ENCODE measurements at places on chromosomes 3 and 15.

DNA sequence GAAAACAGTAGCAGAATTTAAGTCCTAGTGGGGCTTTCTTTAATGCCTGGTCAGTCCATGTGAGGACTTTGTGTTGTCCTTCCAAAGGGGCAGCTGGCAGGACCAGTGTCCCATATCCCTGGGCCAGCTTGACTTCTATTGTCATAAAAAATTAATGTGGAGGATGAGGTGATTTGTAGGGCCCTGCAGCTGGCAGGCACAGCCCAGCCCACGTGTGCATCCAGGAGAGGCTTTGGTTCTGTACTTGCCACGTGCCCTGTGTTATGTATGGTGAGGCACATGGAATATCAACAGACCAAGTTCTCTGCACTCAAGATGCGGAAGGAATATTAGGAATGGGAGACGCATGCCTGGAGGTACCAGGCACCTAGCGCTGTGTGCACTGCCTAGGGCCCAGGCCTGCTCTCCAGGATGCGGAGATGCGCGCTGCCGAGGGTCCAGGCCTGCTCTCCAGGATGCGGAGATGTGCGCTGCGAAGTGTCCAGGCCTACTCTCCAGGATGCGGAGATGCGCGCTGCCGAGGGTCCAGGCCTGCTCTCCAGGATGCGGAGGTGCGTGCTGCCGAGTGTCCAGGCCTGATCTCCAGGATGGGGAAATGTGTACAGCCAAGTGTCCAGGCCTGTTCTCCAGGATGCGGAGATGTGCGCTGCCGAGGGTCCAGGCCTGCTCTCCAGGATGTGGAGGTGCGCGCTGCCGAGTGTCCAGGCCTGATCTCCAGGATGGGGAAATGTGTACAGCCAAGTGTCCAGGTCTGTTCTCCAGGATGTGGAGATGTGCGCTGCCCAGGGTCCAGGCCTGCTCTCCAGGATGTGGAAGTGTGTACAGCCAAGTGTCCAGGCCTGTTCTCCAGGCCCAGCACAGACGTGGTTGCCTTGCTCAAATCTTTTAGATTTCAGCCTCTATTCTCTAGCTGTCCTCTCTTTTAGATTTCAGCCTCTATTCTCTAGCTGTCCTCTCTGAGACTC is 183.3 kb upstream of the ROPN1 start:
- no peak for DNase-seq

DNA sequence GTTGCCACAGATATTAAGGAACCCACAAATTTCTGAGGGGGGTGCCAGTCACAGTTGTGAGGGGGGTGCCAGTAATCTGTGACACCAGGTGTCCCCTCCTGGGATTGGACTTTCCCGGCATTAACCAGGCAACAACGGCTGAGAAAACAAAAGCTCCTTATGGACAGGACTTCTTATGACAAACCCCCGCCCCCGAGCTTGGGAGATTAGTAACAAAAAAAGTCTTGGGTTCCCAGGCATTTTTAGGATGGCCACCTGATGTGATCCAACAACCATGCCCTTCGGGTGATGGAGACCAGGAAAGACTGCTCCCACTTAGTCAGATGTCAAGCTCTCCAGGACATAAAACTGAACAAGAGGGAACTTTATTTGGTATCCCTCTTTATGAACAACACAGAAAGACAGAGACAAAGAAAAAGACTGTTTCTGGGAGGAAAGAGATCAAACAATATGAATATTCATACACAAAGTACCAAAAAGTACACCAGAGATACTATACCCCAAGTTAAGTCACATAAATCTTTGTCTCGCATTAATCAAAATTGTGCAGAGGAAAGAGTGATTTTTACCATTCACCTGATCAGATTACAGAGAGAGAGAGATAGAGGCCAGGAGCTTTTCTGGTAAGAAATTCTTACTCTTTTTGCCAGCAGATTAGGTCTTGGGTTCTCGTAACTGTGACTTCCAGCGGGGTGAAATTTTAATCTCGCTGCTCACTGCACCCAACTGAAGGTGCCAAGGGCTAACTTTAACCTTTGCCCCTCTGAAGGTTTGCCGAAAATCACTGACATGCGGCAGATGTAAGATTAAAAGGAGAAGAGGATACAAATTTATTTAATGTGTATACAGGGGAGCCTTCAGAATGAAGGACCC is 61.6 kb downstream of the OSTN start:
- DNase-seq, result no peak

DNA sequence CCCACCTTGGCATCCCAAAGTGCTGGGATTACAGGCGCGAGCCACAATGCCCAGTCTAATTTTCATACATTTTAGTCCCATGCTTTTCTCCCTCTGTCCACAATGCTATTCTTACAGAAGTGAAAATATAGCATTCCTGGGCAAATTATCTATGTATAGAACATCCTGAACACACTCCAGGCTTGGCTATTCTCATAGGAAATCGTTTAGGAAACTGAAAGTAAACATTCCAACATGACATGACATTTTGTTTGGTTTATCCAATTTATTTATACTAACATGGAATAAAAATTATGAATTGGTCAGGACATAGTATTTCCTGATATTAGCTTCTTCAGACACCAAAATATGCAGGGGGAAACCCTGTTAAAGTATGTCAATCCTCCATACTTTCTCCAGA is 52.6 kb downstream of the SYNM start:
- DNase-seq, result no peak

DNA sequence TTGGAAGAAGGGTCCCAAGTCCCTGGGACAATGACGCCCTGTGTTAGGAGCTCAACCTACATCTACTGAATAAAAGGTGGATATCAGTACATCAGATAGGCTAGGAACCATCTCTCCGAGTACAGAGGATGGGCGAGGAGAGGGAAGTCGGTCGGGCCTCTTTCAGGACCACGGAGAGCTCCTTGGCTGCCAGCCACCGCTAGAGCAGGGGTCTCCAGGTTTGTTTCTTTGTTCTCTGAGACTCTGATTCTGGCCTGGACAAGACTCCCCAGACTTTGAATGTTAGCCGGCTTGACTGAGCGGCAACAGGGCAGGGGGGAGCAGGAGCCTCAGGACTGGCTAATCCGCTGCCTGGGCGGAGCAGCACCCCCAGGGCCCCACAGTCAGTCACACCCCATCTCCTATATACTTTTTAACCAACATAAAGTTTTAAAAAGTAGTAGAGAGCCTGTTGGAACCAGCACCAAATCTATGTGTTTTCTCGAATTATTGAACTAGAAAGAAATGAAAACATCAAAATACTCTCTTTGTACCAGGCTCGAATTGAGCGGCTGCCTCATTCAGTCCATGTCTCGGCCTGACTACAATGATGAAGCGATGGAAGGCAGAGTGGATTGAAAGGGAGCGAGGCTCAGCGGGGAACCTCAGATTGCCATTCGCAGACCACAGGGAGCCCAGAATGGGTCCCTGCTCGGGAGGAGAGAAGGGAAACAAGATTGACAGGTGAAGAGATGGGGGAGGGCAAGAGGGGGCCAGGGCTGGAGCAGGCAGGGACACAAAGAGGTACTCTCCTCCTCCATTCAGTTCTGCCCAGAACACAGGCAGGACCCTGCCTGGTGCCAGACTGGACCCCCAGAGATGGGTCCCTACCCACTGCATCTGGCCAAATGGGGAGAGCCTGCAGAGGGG is 131.6 kb downstream of the TPRA1 start:
- DNase-seq, result peak; percentile 72

GRCh38 chr3:30768046-30768445 is 126.4 kb downstream of the GADL1 start:
- no peak for DNase-seq

- no peak for DNase-seq
Measured at GRCh38 chr3:196454935-196455334, 22.7 kb upstream of the UBXN7 start.

DNA sequence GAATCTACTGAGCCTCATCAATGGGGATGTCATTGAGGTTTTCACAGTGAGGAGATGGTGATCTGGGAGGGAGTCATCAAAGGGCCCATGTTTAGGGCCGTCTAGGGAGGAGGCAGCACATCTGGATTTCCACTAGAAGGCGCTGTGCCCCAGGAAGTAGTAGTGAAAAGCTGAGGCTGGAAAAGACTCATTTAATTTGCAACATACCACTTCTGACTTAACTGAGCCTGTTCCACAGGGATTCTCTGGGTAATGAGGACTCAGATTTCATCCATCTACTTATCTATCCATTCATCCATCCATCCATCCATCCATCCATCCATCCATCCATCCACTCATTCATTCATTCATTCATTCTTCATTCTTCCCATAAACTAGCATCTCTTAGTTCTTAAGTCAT is 17.4 kb upstream of the SHF start:
- DNase-seq, result no peak

DNA sequence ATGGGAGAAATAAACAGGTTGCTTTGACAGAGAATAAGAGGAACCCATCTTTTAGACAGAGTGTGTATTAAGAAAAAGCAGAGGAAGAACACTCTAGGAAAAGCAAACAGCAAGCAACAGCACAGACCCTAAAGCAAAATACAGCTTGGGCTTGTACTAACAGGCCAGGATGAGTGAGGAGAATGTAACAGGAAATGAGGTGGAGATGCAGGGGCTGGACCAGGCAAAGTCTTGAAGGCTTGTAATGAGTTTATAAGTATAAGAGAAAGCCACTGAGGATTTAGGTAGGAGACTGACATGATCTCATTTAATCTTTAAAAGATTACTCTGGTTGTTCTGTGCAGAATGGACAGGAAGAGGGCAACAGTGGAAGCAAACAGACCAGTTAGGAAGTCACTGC is 4.9 kb downstream of the UBR1 start:
- DNase-seq, result no peak

GRCh38 chr3:173780067-173780466 is 382.5 kb downstream of the NLGN1 start:
- no peak for DNase-seq

DNA sequence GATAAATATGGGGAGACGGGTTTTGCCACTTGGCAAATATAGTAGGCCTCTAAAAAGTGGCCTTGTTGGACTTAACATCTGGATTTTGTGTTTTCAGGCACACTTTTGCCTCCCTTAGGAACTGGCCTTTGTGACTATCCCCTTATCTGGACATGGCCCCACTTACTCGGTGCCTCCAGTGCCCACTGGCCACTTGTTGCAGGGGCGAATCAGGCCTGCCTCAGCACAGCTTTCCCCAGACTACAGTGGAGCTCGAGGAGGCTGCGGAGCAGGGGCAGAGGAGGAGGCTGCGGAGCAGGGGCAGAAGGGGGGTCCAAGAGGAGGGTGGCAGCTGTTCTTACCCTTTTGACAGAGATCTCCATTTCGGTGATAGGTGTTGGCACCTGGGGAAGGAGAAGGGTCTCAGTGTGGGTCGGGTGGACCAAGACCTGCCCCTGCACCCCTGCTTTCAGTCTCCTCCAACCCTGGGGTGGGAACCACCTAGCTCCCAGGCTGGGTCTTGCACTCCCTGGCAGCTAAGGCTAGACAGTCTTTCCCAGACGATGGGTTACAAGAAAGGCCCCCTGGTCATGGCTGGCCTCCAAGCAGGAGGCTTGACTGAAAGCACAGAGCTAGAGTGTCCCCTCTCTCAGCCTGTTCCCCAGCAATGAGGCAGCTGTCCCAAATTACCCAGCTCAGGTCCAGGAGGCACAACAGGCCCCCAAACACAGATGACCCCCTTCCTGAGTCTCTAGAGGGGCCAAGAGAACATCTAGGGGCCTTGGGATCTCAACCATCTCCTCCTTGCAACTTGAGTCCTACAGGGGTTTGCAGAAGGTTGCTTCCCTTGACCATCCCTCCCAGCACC is 6.1 kb downstream of the SEMA3G start:
- DNase-seq, result no peak

DNA sequence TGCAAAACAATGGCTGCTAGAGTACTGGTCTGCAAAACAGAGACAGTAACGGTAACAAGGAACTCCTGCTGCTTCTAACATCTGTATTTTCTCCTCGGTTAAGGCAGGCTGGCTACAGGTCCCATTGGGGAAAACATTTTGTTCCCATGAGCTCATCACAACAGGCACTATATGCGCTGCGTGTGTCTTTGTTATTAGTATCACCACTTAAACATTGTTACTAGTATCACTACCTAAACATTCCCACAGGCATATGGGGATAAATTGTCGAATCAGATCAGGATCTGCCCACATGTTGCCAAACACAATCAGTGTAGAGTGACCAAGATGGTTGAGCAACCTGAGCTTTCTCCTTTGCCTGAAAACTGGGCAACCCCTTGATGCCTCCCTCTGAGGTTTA is 77.2 kb downstream of the TOP2B start:
- DNase-seq, result peak; percentile 13

GRCh38 chr3:18189282-18190050 is 235.7 kb downstream of the SATB1 start:
- no peak for DNase-seq

DNA sequence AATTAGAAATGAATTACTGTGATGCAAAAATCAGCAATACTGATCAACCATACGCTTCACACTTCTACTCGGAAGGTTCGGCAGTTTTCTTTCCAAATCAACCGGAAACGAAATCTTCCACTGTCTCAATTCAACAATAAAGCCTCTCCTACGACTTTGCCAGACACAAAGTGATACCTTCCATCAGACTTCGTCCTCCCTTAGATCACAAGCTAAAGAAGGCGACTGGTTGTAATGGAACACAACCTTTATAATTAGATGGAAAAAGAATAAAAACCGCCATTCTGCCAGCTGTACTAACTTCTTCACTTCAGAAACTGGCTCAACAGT is 618 bp downstream of the PARL start:
- no peak for DNase-seq

GRCh38 chr3:50830451-50830850 is 155.7 kb downstream of the DOCK3 start:
- no peak for DNase-seq

DNA sequence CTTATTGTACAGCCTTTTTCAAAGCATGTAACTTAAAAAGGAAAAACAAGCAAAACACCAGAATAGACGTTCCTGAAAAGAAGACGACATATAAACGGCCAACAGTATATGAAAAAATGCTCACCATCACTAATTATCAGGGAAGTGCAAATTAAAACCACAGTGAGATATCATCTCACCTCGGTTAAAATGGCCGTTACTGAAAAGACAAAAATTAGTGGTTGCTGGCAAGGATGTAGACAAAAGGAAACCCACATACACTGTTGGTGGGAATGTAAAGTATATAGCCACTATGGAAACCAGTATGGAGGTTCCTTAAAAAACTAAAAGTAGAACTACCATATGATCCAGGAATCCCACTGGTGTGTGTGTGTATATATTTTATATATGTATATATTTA is 64.5 kb upstream of the MLF1 start:
- no peak for DNase-seq

DNA sequence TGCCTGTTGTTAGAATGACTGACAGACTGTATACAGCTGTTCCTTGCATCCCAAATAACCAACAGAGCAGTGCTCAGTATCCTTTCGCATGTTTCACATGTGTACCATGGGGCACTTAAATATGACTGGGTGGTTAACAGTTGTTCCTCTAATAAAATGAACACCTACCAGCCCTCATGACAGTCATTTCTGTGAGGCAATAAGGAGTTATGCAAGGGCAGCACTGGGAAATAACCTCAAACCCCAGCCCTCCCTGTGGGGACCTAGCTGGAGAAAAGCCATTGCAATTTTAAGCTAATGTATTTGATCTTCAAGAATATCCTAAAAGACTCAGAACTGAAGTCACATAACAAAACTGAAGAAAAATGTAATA is 7.3 kb downstream of the RFT1 start:
- DNase-seq, result no peak

Data from right forelimb (tissue), 1 donor.